ENCODE measurements at places on chromosomes 11 and 22.

DNA sequence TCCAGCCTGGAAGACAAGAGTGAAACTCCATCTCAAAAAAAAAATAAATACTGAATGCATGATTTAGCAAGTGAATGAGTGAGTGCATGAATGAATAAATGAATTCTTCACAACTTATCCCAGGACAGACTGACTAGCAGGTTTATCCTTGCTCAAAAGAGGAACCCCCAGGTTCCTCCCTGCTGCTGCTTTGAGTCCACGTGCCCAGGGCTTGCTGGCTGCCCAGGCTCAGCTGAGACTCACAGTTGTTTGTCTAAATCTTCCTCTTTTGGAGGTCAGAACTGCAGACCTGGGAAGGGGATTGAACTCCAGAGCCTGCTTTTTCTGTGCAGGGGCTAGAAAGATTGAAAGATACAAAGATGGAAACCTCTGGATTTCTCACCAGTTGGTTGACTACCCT is 117.4 kb upstream of the TMEM45B start:
- no peak for DNase-seq

GRCh38 chr11:44017443-44018126 is 30.2 kb upstream of the ACCSL start:
- no peak for DNase-seq

GRCh38 chr11:118916842-118917388 is 8.8 kb downstream of the BCL9L start:
- DNase-seq, result no peak

DNA sequence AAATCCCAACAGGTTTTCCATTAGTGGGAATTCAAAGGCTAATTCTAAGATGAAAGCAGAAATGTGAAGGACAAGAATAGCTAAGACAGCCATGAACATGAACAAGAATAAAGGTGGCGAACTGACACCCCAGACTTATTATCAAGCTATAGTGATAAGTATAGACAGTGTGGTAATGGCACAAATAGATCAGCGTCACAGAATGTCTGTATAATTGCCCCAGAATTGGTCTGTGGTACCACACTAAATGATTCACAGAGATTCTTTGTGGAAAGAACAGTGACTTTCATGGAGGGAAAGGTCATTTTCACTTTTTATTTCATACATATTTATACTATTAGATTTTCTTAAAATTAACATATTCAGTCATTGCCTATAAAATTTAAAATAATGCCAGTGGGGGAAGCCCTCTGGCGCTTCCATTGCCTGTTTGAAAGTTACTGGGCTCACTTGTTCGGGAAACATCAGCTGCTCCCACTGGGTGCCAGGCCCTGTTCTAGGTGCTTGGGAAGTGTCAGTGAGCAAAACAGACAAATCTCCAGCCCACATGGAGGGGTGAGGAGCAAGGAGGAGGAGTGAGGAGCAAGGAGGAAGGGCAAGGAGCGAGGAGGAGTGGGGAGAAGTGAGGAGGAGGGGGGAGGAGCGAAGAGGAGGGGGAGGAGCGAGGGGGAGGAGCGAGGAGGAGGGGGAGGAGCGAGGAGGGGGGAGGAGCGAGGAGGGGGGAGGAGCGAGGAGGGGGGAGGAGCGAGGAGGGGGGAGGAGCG is 11.3 kb upstream of the NLRP6 start:
- DNase-seq, result no peak

- DNase-seq, result no peak
Observed at GRCh38 chr11:29755474-29755873, 261.4 kb downstream of the KCNA4 start.

GRCh38 chr11:87422566-87422965 is 384.8 kb downstream of the TMEM135 start:
- DNase-seq, result no peak

DNA sequence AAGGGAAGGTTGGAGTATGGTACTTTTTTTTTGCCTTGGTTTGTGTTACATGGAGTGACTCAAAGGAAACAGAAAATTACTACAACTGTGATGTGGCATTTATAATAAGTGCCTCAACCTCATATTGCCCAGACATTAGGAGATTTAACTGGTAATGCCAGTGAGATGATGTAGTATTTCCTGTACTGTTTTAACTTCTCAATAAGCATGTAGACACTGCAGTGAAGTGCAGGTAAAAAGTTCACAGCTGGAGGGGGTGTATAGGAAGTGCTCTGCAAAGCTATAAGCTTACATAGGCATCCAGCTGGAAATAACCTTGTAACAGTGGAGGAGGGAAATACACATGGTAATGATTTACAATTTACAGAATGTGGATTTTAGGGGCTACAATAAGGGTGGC is 138.2 kb upstream of the MTMR2 start:
- DNase-seq, result no peak

DNA sequence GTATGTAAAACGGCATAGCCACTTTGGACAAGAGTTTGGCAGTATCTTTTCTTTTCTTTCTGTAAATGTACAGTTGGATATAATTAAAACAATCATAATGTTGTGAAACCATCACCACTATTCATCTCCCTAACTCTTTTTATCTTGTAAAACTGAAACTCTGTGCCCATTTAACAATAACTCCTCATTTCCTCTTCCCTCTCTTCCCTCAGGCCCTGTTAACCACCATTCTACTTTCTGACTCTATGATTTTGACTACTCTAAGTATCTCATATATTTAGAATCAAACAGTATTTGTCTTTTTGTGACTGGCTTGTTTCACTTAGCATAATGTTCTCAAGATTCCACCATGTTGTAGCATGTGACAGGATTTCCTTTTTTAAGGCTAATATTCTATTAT is 10.2 kb downstream of the SCUBE2 start:
- no peak for DNase-seq

DNA sequence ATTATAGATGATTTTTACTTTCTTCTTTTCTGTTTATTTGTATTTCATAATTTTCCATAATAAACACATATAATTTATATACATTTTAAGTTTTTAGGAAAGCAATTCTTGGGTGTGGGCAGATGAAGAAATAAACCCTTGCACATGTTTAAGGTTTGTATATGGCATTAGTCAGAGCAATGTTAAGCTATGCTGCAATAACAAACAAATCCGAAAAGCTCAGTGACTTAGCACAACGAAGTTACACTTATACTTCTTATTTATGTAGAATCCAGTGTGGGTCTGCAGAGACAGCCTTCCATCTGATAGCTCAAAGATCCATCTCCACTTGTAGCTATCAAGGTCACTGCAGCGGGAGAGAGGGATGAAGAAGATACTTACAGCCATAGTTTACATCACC is 68.5 kb upstream of the BARX2 start:
- no peak for DNase-seq

DNA sequence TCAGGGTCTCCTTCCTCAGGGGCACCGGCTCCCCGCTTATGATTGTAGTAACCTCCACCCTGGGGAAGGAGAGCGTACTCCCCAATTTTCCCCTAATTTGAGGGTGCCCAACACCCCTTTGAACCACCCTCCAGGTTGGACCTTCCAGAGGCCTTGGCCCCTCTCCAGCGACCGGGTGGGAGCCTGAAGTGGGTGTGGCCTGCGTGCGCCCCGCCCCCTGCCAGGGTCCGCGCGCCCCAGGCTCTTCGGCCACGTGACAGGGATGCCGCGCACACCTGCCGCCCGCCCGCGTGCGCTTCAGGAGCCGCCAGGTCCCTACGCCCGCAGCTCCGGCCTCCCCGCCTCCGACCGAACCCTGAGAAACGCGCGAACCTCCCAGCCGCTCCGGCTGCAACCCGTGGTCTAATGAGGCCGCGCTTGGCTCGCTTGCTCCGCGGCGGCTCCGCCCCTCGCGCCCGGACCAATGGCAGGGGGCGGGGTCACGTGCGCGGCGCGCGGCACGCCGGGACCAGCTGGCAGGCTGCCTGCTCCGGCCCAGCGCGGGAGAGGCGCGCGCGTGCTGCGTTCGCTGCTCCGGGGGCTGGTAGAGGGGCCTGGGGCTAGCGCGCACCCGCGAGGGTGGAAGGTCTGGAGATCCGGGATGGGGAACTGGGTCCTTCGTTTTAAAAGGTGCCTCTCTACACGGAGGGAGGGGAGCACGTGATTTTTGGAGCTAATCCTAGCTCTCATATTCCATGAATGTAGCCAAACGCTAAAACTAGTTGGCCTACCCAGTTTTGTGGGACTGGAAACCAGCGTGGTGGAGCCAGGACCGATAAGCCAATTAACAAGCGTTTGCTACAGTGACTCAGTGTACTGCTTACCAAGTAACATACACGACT is at the start of gene FOXRED2:
Gene FOXRED2, minus strand, starts transcription at position 404 of the 881 bp plus-strand sequence. CDS start 618 bp downstream, outside the sequence.
- peak; percentile 87 for DNase-seq

GRCh38 chr22:45502215-45503049 is at the start of gene FBLN1:
Gene FBLN1, plus strand, starts transcription at chr22:45502883. Its CDS starts 103 bp downstream, at chr22:45502986.
- DNase-seq, result no peak

DNA sequence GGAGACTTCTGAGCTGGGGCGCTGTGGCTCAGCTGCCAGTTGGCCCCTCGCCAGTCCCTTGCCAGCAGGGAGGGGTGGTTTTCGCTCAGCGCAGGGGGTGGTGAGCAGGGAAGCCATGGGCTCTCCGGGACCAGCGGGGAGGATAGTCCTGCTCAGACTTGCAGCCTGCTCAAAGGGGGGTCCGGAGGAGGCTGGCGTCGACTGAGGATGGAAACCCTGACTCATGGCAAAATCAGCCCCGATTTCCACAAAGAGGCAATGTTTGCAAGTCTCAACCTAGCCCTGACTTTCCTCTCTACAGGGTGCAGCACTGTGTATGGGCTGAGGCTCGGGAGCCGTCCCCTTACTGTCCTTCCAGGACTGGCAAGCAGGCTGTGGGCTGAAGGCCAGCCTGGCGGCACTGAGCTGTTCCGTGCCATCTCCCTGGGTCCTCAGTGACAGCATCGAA is 35.1 kb downstream of the FBLN1 start:
- DNase-seq, result no peak

GRCh38 chr22:50621948-50622722 is 5.8 kb downstream of the ARSA start:
- no peak for DNase-seq

DNA sequence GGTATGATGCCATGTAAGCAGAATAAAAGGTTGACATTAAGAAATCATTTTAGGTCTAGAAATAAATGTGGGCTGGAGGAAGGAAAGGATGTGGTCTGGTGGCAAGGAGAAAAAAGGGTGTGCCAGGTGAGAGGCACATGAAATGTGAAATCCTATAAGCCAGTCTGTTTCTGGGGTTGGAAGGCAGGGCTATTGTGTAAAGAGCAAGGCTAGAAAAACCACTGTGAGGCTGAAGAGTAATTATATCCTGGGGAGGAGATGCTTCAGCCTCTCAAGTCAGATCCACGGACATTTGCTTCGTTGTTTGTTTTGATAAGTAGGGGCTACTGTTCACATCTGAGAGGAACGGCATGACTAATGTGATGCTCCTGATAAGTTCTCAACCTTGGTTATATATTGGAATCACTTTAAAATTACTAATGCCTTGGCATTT is 77.5 kb upstream of the CTSC start:
- DNase-seq, result no peak

GRCh38 chr11:112345166-112345565 is 84.5 kb upstream of the PLET1 start:
- DNase-seq, result no peak

DNA sequence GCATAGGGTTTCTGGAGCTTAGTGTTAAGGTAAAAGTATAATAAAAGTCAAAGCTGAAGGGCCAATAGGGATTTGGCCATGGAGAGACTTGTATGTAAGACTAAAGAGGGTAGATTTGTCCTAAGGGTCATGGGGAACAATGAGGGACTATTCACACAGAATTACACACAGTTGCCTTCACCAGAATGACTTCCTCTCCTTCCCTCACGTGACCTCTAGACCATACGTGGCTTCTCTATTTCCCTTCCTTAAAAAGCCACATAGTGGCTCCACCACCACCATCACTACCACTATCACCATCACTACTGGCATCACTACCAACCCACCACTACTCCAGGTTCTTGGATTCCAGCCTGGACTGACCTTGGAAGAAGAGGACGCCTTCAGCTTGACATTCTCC is 2.8 kb downstream of the HPX start:
- DNase-seq, result no peak

- DNase-seq, result no peak
Observed at GRCh38 chr11:14262271-14262846, 96.6 kb downstream of the RRAS2 start.

- DNase-seq, result no peak
Observed at GRCh38 chr22:28905256-28905832, 22.0 kb downstream of the ZNRF3 start.

- no peak for DNase-seq
Observed at GRCh38 chr11:36617543-36618362, 19.7 kb upstream of the RAG2 start.

DNA sequence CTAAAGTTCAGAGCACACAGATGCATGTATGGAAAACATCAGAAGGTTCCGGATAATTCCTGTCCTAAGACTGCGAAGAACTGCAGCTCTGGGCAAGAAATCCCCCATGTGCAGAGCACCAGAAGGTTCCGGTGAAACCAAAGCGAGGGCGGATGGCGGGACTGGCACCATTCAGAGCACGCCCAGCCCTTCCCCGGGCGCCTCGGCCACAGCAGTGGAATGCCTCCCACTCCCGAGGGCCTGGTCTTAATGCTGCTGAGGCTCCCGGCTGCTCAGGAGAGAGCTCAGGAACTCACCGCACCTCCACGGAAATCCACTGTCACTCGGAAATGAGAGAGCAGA is 43.1 kb downstream of the BRD1 start:
- no peak for DNase-seq

GRCh38 chr11:5339771-5340322 is 3.5 kb downstream of the OR51B5 start:
- DNase-seq, result no peak

- DNase-seq, result no peak
Observed at GRCh38 chr11:1936072-1936780, 10.9 kb upstream of the MRPL23 start.

DNA sequence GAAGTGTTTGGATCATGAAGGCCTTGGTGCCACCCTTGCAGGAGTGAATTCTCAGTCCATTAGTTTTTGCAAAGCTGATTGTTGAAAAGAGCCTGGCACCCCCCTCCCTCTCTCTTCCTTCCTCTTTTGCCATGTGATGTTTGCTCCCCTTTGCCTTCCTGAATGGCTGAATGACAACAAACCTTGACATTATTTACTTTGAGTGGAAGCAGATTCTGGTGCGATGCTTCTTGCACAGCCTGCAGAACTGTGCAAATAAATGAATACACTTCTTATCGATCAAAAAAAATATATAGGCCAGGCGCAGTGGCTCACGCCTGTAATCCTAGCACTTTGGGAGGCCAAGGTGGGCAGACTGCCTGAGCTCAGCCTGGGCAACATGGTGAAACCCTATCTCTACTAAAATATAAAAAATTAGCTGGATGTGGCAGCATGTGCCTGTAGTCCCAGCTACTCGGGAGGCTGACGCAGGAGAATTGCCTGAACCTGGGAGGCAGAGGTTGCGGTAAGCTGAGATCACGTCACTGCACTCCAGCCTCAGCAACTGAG is 2.0 kb upstream of the NARS2 start:
- no peak for DNase-seq

DNA sequence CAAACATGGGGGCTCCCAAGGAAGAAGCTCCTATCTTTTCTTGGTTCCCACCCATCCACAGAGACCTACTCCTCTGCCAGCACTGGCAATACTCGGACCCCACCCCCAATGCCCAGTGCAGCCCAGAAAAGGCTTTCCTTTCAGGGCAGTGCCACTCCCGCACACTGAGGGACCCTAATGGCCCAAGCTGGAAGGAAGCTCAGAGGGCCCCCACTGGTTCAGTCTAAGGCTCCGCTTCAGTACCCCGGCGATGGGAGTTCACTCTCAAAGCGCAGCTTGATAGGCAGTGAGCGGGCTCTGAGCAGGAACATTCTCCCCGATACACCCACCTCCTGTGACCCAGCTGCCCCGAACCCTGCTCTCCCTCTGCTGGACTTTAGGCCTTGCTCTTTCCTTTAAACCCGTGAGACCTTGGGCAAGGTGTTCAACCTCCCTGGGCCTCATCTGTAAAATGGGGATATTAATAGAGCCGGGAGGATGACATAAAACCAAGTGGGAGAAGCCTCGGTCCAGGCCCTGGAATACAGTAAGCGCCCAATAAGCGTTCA is 48.4 kb downstream of the CHRDL2 start:
- DNase-seq, result no peak

Data from NCI-H2107 (cell line).